CD4-positive, alpha-beta T cell treated with Interleukin-17A for 4 hours (primary cell): ENCODE measurements at places on chromosomes 13 and 19.
A peak's percentile ranks its signal among the peaks of the same experiment; 100 is the strongest.

GRCh38 chr13:44934724-44935123 lies 54.5 kb downstream of the NUFIP1 start:
- DNase-seq: no peak

GRCh38 chr13:74070065-74070464 lies 64.1 kb downstream of the KLF12 start:
- peak; percentile 50 for DNase-seq

DNA sequence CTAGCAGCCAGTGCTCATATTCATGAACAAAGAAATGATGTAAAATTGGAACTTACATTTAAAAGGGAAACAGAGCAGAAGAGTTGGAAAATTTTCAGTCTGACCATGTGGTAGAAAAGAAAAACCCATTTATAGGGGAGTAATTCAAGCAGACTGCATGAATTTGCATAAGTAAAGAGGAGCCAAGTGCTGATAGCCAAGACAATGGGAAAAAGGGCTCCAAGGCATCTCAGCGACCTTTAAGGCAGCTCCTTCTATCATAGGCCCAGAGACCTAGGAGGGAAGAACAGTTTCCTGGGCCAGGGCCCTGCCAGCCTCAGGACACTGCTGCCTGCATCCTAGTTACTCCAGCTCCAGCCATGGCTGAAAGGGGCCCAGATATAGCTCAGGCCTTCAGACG lies 7.5 kb downstream of the DNAJC3 start:
- DNase-seq: no peak

DNA sequence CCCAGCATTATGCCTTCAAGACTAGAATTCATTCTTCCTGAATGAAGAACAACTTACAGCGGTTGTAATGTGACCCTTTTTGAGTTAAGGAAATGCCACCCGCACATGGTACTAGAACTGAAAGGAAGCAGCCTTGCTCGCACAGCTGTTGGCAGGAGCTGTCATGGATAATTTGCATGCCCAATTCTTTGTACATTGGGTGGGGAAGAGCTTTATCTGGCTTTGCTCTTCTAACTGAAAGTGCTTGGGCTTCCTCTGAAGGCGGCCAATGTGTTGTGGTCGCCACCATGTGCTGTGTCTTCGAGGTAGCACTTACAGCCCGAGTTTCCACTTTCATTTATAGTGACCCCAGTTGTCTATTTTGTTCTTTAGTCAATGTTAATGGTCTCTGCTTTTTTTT lies 3.4 kb downstream of the CCNE1 start:
- no peak for DNase-seq

DNA sequence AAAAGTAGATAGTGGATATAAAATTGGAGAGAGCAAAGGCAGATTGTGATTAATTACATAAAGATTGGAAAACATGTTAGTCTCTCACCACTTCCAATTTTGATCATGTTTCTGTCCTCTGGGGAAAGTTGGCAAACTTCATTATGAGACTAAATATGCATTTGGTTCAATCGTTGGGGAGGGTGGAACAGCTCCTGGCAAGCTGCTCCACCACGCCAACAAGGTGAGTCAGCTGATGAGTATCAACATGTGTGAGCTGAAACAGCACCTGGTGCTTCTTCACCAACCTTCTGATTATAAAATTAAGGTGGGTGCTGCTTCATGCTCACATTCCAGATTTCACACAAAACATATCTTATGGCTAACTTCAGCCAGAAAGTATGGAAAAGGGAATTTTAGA lies 1784.6 kb downstream of the SLITRK5 start:
- no peak for DNase-seq

DNA sequence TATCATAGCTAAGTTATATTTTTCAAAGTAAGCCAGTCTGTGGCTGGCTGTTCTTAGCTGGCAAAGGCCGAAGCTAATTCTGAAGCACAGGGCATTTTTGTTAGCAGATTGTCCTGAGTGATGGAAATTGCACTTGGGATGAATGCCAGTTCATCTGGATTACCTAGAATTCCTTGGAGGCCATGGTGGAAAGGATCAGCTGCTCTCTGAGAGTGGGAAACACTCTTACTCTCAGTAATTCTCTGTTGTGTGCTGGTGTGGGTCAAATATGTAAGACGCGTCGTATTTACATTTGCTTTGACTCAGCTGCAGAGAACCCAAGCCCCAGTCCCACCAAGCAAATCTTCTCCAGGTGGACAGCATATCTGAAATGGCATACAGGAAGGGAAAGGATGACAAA lies 60.7 kb upstream of the C1QTNF9B start:
- DNase-seq: no peak

- no peak for DNase-seq
Measured at GRCh38 chr13:42409075-42409474, 137.1 kb downstream of the AKAP11 start.

DNA sequence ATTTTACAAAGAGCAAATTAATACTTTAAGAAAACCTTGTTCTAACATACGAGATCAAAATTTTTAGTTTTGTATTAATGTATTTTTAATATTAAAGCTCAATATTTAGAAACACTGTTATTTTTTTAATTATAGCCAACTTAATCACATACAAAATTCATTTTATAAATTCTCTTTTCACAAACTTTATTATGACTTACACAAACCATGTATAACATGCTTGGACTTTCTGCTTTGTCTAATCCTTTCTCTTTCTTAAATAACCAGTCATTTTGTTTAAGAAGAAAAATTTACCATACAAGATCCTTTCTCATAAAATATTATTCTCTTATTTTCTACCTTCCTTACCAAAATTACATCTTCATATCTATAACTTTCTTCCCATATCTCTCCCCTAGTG lies 62.2 kb downstream of the CYSLTR2 start:
- no peak for DNase-seq

DNA sequence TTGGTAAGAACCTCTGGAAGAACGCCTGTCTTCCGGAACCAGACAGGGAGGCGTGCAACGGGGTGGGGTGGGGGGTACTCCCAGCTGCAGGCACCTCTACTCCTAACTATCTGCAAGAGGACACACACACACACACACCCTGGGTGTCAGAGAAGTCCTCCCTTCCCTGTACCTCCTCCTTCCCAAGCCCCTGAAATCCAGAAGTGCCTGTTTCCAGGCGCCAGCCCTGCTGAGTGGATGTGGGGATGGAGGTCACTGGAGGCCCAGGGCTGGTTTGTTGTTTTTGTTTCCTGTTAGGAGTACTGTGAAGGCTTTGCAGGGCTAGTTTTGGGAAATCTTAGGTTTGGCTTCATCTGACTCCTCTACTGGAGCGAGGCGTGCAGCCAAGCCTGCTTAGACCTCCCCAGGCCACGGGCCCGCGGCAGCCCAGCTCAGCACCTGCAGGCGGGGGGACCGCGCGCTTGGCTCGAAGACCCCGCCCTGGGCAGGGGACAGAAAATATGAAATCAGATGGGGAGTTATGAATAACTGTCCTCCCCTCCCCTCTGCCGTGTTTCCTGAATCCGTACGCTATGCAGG lies 36.4 kb downstream of the SOX1 start:
- DNase-seq: no peak

DNA sequence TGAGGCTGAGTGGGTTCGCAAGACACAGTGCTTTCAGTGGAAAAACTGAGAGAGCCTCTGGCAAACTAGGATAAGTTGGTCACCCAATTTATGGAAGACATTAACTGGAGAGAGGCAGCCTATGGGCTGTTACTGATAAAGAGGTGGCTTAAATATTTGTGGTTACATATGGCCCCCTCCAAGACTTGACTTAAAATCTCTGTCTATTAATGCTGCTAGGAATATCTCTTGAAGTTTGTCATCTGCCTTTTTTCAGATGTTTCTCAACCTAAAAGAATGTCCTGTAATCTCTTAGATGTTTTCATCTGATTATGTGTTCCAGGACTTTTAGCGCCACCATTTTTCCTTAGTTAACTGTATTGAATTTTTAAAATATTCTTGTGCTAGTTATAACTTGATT lies 54.6 kb downstream of the NAA16 start:
- no peak for DNase-seq

GRCh38 chr19:17778251-17778967 lies 16.5 kb upstream of the B3GNT3 start:
- peak; percentile 40 for DNase-seq

GRCh38 chr19:30228113-30228834 lies 143.9 kb upstream of the ZNF536 start:
- no peak for DNase-seq

GRCh38 chr19:8089664-8090601 lies 37.4 kb downstream of the CCL25 start:
- no peak for DNase-seq

DNA sequence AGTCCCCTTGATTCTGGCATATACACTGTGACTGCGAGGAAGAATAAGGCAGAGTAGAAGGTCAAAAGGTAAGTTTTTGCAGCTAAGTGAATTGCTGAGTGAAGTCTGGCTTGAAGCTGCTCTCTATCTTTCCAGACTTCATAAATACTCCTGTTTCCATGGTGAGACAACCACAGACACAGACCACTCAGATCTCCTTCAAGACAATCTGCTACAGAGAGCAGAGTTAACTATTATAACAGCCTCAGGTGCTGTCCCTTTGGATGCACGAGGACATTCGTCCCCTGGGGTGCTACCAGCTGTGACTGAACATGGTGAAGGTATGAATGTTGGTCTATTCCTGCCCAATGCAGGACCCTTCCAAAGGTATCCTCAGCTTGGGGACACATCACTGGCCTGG lies 104.0 kb downstream of the MYCBP2 start:
- no peak for DNase-seq

- DNase-seq: no peak
Measured at GRCh38 chr13:26401578-26402021, 147.7 kb downstream of the CDK8 start.
